Fibroblast of the aortic adventitia (primary cell): ENCODE measurements at places on chromosomes 5 and 9.
A peak's percentile ranks its signal among the peaks of the same experiment; 100 is the strongest.

- peak; percentile 98 for DNase-seq
These were observed 113.9 kb downstream of the SUSD1 start for GRCh38 chr9:112061152-112061740.

DNA sequence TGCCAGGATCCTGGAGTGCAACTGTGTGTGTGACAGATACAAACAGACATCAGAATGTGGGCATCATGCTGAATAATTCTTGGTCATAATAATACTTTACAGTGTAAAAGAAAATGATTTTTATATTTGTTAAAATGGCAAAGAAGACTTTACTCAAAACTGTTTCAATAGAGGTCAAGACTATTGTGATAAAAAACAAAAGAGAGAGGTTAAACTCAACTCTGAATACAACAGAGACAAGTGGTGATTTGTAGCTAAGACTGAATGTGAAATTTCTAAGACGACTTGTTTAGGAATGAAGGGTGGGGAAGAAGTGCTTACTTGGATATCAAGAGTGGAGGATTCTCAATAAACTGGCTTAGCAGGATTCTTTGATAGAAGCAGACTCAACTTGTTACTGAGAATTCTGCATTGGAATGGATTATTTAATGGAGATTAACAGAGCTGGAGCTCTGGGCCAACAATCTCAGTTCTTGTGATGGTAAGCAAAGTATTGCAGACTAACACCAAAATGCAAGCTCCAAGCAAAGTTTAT lies 457.4 kb upstream of the CDH18 start:
- DNase-seq = no peak

GRCh38 chr5:151222790-151223446 lies 974 bp downstream of the CCDC69 start:
- peak; percentile 13 for DNase-seq

- no peak for DNase-seq
These were observed 27.7 kb upstream of the GABRP start for GRCh38 chr5:170755679-170756456.

GRCh38 chr5:123085638-123086286 lies 3.3 kb upstream of the PRDM6 start:
- no peak for DNase-seq

GRCh38 chr9:125428060-125428901 lies 166.7 kb downstream of the GAPVD1 start:
- no peak for DNase-seq

- DNase-seq = no peak
These were observed 43.6 kb upstream of the SARDH start for GRCh38 chr9:133781828-133782135.

DNA sequence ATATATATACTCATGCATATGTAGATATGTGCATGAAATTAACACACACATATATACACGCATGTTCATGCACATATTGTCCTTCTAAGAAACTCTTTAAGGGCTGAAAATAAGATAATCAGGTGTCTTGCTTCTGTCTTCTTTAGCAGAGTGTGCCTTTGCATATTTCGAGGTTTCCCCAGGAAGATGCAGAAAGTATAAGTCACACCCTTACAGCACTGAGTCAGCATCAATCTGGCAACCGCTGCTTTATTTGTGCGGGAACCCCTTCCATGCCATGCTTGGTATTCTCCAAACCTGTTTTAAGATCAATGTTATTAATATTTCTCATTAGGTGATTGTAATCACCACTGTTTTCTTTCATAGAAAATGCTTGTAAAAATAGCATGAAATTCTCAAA lies 557.9 kb downstream of the CAAP1 start:
- DNase-seq = no peak

- no peak for DNase-seq
These were observed 6.5 kb upstream of the EGFL7 start for GRCh38 chr9:136656183-136656738.
